Activated naive CD4-positive, alpha-beta T cell treated with anti-CD3 and anti-CD28 coated beads, Interleukin-2, amount 10 ng/mL, durations not matched to agents 7 days and 5 days (primary cell): ENCODE measurements at places on chromosomes 7 and 10.
A peak's percentile ranks its signal among the peaks of the same experiment; 100 is the strongest.

- no peaks in the 10 kb centered on the region for H3K4me1 ChIP-seq
- no peaks in the 10 kb centered on the region for H3K27me3 ChIP-seq
- H3K4me3 ChIP-seq = no peak overlapping the region
Observed at GRCh38 chr7:41425926-41426325, 277.0 kb downstream of the INHBA start.

- peaks cover 4% of the 10 kb centered on the region for H3K27me3 ChIP-seq
- DNase-seq = no peak
- no peaks in the 10 kb centered on the region for H3K4me1 ChIP-seq
- no peak overlapping the region for H3K4me3 ChIP-seq
Observed at GRCh38 chr7:70619130-70619529, 512.8 kb upstream of the GALNT17 start.

GRCh38 chr7:10483671-10484070, 490.0 kb upstream of the PHF14 start:
- H3K36me3 ChIP-seq = no peaks in the 10 kb centered on the region
- H3K4me3 ChIP-seq = no peak overlapping the region
- H3K27ac ChIP-seq = no peak overlapping the region
- H3K27me3 ChIP-seq = no peaks in the 10 kb centered on the region

DNA sequence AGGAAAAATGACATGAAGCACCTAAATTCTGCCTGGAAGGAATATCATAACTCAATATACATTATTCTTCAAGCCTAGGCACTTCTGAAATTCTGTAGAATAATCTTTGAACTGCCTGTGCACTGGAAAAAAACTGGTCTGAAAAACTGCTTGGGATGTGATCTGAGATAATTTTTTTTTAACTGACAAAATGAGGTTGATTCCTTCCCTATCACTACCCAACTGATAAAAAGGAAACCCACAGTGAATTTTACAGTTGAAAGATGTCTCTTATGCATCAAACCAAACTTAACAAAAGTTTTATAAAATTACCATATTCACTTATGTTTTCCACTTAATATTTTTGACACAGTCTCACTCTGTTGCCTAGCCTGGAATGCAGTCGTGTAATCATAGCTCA, 67.2 kb upstream of the FAM133B start:
- no peak overlapping the region for H3K27ac ChIP-seq
- H3K36me3 ChIP-seq = peaks cover 43% of the 10 kb centered on the region
- DNase-seq = no peak
- no peak overlapping the region for H3K4me3 ChIP-seq

DNA sequence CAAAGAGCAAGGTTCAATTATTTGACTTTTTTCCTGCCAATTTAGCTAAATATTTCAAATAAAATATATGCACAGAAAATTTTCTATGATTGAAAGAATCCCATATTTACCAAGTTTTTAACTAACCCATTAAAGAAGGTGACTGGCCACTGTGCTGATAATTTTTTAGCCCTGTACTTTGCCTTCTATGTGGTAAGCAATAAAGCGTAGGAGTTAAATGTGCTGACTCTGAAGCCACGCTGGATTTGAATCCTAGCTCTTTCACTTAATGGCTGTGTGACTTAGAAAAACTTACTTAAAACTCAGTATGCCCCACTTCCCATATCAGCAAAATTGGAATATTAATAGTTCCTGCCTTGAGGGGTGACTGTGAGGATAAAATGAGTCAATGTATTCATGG, 82.1 kb downstream of the NEUROD6 start:
- no peaks in the 10 kb centered on the region for H3K4me1 ChIP-seq
- H3K4me3 ChIP-seq = no peak overlapping the region
- H3K27ac ChIP-seq = no peak overlapping the region

GRCh38 chr7:4774658-4775249, 669 bp upstream of the AP5Z1 start:
- peak overlapping the region; percentile 100 for H3K4me3 ChIP-seq
- no peak for DNase-seq
- H3K36me3 ChIP-seq = peaks cover 25% of the 10 kb centered on the region
- H3K4me1 ChIP-seq = peaks cover 43% of the 10 kb centered on the region
- H3K27ac ChIP-seq = peak overlapping the region; percentile 99

- DNase-seq = no peak
- H3K36me3 ChIP-seq = no peaks in the 10 kb centered on the region
- H3K4me1 ChIP-seq = peaks cover 9% of the 10 kb centered on the region
- no peak overlapping the region for H3K4me3 ChIP-seq
- H3K27ac ChIP-seq = no peak overlapping the region
- H3K27me3 ChIP-seq = peaks cover 8% of the 10 kb centered on the region
Observed at GRCh38 chr10:69635428-69636272, 5.6 kb downstream of the FAM241B start.

DNA sequence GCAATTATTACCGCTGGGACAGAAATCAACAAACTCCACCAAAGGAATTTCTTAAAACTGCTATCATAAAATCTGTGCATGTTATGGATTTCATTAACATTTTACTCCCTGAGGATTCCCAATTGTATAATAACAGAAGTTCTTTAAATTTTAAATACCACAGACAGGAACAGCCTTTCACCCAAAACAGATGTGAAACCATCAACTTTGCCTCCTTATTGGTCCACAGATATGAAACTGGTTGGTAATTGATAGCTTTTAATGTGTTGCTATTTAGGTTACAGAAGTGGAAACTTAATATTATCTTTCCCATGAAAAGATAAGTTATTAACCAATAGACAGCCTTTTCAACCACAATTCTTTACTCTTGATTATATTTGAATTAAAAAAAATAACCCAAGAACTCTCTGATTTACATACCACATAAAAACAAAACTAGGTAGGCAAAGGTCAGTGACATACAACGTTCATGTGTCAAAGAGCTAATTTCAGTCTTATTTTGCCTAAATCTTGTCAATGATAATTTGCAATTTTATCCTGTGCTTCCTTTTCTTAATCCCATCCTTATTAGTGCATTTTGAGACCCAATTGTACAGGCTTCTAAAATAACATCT, 90.0 kb downstream of the NRP1 start:
- peaks cover 2% of the 10 kb centered on the region for H3K36me3 ChIP-seq
- H3K27me3 ChIP-seq = peaks cover 16% of the 10 kb centered on the region

DNA sequence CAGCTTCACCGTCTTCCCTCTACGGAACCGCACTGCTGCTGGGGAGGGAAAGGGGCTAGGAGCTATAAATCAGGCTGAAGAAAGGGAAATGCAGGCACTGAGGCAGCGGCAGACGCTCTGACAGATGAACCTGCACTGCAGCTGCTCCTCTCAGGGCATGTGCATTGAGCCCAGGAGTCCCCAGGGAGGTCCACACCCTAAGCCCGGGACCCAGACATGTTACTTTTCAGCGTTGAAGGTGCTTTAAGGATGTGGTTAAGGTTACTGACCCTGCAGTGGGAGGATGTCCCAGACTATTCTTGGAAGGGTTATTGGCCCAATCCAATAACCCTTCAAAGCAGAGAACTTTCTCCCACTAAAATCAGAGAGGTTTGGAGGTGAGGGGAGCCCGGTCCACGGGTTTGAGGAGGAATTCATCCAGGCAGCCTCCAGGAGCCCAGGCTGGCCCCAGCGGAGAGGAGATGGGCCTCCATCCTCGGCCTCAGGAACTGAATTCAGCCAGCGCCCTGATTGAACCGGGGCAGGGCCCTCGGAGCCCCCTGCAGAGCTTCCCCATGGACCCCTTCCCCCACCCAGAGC, 75.4 kb downstream of the ADARB2 start:
- H3K27me3 ChIP-seq = peaks cover 27% of the 10 kb centered on the region
- no peak for DNase-seq
- no peaks in the 10 kb centered on the region for H3K4me1 ChIP-seq
- H3K4me3 ChIP-seq = no peak overlapping the region
- H3K36me3 ChIP-seq = no peaks in the 10 kb centered on the region

DNA sequence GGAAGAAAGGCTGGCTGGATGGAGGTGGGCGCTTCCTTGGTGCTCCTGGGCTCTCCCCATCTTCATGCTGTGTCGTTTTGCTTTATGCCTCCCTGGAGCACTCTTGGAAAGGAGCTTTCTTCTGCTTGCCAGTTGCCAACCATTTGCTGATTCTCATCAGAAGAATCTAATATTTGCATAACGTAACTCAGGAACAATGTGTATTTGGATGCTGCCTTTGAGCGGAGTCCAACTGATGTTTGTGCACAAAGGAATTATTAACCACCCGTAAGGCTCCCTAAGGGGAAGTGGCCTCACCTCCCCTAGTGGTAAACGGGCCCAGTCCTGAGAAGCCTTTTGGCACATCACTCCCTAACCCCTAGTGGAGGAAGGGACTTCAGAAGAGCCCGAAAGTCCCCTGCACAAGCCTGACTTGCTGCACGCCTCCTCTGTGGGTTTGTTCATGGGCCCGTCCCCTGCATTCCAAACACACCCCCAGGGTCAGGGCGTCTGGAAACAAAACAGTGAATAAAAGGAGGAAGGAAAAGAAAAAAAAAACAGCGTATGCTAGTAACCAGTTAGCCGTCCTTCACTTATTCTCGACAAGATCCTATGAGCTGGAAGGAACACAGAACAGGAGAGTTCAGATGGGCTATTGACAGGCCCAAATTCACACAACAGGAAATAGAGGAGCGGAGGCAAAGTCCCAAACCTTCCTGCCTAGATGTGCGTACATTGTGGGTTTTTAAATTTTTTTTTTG, 602.2 kb downstream of the LRMDA start:
- H3K36me3 ChIP-seq = no peaks in the 10 kb centered on the region
- H3K4me3 ChIP-seq = no peak overlapping the region
- no peaks in the 10 kb centered on the region for H3K27me3 ChIP-seq
- no peaks in the 10 kb centered on the region for H3K4me1 ChIP-seq
- H3K27ac ChIP-seq = no peak overlapping the region
- DNase-seq = no peak

GRCh38 chr7:81036057-81036456, 117.2 kb upstream of the SEMA3C start:
- no peaks in the 10 kb centered on the region for H3K36me3 ChIP-seq
- no peaks in the 10 kb centered on the region for H3K27me3 ChIP-seq
- H3K4me3 ChIP-seq = no peak overlapping the region
- no peak overlapping the region for H3K27ac ChIP-seq

GRCh38 chr10:130986846-130987245, 324.7 kb downstream of the TCERG1L start:
- H3K27ac ChIP-seq = no peak overlapping the region
- no peak for DNase-seq
- H3K36me3 ChIP-seq = no peaks in the 10 kb centered on the region
- no peak overlapping the region for H3K4me3 ChIP-seq

GRCh38 chr7:87119581-87119980, 32.7 kb upstream of the DMTF1 start:
- H3K27me3 ChIP-seq = peaks cover 5% of the 10 kb centered on the region
- H3K4me1 ChIP-seq = no peaks in the 10 kb centered on the region
- DNase-seq = no peak
- H3K27ac ChIP-seq = no peak overlapping the region
- no peak overlapping the region for H3K4me3 ChIP-seq
- no peaks in the 10 kb centered on the region for H3K36me3 ChIP-seq

GRCh38 chr10:110569122-110569521, 1.6 kb downstream of the SMC3 start:
- no peak overlapping the region for H3K27ac ChIP-seq
- peaks cover 54% of the 10 kb centered on the region for H3K4me1 ChIP-seq
- no peak for DNase-seq
- peaks cover 30% of the 10 kb centered on the region for H3K36me3 ChIP-seq
- H3K27me3 ChIP-seq = peaks cover 8% of the 10 kb centered on the region
- H3K4me3 ChIP-seq = peak overlapping the region; percentile 98

GRCh38 chr10:114824391-114824790, 2.8 kb downstream of the FHIP2A start:
- H3K27ac ChIP-seq = no peak overlapping the region
- H3K36me3 ChIP-seq = peaks cover 20% of the 10 kb centered on the region
- H3K27me3 ChIP-seq = no peaks in the 10 kb centered on the region
- H3K4me3 ChIP-seq = peak overlapping the region; percentile 37
- H3K4me1 ChIP-seq = peaks cover 37% of the 10 kb centered on the region
- no peak for DNase-seq

GRCh38 chr10:117609796-117610170, 67.2 kb downstream of the EMX2 start:
- H3K4me1 ChIP-seq = no peaks in the 10 kb centered on the region
- peaks cover 15% of the 10 kb centered on the region for H3K27me3 ChIP-seq
- no peak for DNase-seq
- H3K36me3 ChIP-seq = no peaks in the 10 kb centered on the region

- H3K27ac ChIP-seq = no peak overlapping the region
- H3K27me3 ChIP-seq = peaks cover 95% of the 10 kb centered on the region
- H3K4me3 ChIP-seq = no peak overlapping the region
- H3K4me1 ChIP-seq = peaks cover 16% of the 10 kb centered on the region
Observed at GRCh38 chr7:128164061-128164954, 76.8 kb upstream of the LEP start.

DNA sequence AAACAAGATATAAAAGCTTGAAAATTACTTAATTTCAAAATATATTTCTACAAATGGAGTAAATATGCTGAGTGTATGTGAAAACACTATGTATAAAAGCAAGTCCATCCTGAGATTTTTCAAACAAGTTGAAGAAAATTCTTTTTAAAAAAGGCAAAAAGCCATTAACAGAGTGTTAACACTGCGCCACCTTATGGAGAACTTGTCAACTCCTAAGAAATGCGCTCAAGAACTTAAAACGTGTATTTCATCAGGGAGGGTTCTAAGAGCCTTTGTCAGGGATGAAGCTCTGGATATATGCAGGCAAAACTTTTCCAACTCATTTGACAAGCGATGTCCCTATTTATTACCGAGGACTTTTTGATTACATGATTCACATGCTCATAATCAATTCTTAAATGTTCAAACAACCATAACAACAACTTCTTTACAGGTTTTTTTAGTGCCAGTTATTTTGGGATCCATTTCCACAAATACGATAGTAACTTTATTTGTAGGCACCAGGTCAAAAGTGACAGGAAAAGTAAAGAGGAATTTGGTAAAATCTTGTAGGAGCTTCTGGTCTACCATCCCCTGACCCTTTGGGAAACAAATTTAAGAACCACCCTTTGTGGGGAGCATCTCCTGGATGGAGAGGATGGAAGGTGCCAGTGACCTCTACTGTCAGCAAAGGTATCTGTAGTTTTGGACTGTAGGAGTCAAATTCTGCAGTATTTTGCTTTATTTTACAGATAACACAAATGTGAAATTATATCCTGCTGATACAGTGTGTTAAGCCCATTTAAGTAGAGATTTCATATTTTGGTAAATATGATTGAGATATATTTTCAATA, 23.2 kb downstream of the CALCR start:
- H3K4me3 ChIP-seq = no peak overlapping the region
- no peaks in the 10 kb centered on the region for H3K4me1 ChIP-seq
- no peak for DNase-seq
- no peak overlapping the region for H3K27ac ChIP-seq

DNA sequence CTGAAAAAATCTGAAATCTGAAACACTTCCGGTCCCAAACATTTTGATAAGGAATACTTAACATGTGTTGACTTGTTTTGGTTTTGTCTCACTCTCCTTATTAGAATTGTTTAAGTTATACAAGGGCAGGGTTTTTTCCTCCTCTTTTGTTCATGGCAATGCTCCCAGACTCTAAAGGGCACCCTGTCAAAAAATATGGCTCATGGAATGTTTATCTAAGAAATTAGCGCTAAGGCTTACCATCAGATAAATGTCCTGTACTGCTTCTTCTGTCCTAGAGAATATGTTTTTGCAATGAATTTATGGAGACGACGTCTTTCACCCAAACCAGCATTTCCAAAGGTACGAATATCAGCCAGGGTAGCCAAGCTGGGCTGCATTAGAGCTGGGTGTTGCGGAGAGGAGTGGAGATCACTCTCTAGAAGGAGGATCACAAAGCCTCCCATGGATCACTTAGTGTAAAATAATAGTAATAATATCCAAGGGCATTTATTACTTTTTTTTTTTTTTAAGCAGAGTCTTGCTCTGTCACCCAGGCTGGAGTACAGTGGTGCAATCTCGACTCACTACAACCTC, 46.8 kb downstream of the ERLIN1 start:
- H3K36me3 ChIP-seq = no peaks in the 10 kb centered on the region
- H3K27ac ChIP-seq = no peak overlapping the region
- DNase-seq = no peak
- H3K4me3 ChIP-seq = no peak overlapping the region
- H3K27me3 ChIP-seq = peaks cover 29% of the 10 kb centered on the region
